Brain pericyte (primary cell): ENCODE measurements at places on chromosomes 2 and 18.

DNA sequence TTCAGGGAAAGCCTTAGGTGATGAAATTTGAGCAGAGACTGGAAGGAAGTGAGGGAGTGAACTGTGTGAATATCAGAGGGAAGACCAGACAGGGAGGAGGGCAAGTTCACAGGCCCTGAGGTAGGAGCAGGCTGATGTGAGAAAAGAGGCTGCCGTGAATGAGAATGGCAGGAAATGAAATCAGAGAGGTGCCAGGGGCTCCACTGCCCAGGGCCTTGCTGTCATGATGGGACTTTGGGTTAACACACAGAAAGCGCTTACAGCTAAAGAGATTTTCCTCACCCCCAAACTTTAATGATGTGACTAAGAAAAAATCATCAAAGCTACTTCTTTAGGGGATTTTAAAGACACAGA, 53.8 kb downstream of the MARCHF4 start:
- DNase-seq, result no peak

GRCh38 chr2:584863-585823, 92.1 kb downstream of the TMEM18 start:
- DNase-seq, result no peak

GRCh38 chr2:3462493-3463104, 56.7 kb downstream of the ADI1 start:
- no peak for DNase-seq

DNA sequence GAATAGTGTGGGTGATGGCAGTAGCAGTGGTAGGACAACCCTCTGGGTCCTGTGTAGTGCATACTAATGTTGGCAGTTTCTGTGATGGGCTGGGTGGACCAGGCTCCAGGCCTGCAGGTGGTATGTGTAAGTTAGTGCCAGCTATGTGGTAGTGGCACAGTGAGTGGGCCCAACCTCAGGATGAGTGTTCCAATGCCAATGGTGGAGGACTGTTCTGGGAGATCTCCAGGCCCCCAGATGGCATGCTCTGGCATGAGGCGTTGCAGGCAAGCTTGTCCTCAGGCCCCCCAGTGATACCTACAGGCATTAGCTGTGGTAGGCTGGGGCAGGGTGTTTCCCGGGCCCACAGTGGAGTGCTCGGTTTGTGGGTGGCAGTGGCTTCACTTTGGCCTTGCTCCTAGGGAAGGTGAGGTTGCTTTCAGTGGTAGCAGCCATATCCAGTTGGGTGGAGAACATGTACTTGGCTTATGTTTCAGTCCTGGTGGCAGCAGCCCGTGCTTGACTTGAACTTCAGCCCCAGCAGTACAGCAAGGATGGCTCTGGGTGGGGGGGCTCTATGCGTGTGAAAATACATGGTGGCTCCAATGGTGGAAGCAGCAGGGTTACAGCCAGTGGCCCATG, 32.4 kb downstream of the TEX51 start:
- DNase-seq, result no peak

- no peak for DNase-seq
Measured at GRCh38 chr18:11494107-11494506, 115.3 kb upstream of the SLC35G4 start.

DNA sequence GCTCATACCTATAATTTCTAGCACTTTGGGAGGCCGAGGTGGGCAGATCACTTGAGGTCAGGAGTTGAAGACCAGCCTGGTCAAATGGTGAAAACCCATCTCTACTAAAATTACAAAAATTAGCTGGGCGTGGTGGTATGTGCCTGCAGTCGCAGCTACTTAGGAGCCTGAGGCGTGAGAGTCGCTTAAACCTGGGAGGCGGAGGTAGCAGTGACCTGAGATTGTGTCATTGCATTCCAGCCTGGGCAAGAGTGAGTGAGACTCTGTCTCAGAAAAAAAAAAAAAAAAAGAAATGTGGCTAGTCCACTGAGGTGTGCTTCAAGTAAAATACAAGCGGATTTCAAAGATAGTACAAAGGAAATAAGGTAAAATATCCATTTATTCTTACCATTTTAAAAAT, 46.2 kb downstream of the RBKS start:
- no peak for DNase-seq

DNA sequence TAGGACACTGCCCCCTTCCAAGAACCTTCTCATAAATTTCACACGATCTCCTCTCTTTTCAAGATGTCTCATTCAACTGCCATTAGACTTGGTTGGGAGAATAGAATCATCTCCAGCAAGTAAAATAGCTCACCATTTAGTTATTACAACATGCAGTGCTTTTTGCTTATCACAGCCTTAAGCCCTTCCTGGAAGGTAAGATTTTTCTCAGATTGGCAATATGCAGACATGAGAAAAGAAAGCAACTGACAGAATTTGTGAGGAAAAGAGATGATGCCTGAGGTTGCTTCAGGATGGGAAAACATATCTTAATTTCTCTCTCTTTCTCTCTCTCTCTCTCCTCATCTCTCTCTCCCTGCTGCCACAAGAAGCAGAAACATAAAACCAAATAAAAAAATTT, 855.1 kb upstream of the ACVR2A start:
- DNase-seq, result no peak
